ENCODE measurements at places on chromosomes 7 and 10. TPM values are rescaled to one million over a fixed set of nuclear protein-coding genes. Genes with fewer than 3 reads are reported as not detected.

- no peak for DNase-seq
Observed at GRCh38 chr10:121947343-121948330, 19.8 kb upstream of the ATE1 start.

GRCh38 chr10:14507176-14507575 is 176.5 kb upstream of the FRMD4A start:
- no peak for DNase-seq

DNA sequence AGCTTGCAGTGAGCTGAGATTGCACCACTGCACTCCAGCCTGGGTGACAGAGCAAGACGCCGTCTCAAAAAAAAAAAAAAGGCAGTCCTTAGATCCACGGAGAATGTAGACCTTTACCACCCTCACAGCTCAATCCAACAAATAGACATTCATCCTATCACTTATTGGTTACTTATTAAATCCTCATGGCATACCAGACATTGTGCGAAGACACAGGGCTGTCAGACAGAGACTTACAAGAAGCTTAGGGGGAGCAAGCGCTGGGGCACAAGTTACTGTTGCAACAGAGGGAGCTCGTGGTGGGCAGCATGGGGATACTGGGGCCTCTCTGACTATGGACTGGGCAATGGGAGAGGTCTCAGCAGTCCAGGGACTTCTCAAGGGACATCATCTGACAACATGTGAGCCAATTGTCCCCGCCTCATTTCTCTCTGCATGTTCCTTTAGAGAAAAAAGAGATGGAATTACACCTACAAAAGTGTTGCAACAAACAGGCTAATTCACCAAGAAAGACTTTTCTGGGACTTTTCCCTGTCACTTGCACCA is 82.8 kb upstream of the TNS3 start:
- no peak for DNase-seq

GRCh38 chr7:132276234-132276630 is 300.0 kb downstream of the PLXNA4 start:
- no peak for DNase-seq

DNA sequence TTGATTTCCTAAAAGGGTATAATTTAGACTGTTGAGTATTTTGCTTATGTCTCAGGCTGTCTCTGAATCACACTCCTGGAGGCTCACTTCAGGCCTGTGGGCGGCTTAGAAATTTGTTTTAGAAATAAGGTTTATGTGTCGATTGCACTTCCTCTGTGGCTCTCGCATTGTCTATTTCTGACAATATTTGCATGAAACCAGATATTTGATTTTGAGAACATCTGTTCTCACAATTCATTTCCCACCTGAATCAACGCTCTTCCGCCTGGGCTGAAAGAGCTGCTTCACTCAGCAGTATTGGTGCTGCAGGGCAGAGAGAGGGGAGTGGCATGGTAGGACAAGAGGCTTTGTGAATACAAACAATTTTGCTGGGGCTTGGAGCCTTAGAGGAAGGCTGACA is 262.0 kb downstream of the ADRA2A start:
- DNase-seq = no peak

GRCh38 chr7:28754027-28754426 is 204.1 kb downstream of the TRIL start:
- DNase-seq = no peak

GRCh38 chr7:6256109-6256483 is 16.3 kb downstream of the CYTH3 start:
- DNase-seq = peak; percentile 35

GRCh38 chr7:2758673-2759616 is 70.9 kb downstream of the AMZ1 start:
- no peak for DNase-seq

Gene CALML5
- not detected for total RNA-seq
